ENCODE measurements at places on chromosomes 2 and 18.
A peak's percentile ranks its signal among the peaks of the same experiment; 100 is the strongest.

DNA sequence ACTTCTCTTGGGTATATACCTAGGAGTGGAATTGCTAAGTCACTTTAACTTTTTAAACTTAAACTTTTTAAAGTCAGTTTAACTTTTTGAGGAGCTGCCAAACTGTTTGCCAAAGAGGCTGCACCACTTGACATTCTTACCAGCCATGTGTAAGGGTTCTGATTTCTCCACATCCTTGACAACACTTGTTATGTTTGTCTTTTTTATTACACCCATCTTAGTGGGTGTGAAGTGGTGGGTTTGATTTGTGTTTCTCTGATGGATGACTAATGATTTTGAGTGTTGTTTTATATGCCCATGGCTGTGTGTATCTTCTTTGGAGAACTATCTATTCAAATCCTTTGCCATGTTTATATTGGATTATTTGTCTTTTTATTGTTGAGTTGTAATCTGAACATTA, 13.6 kb downstream of the ASAP2 start:
- no peak for DNase-seq

GRCh38 chr18:53417003-53417402, 807.5 kb downstream of the MBD2 start:
- no peak for DNase-seq

DNA sequence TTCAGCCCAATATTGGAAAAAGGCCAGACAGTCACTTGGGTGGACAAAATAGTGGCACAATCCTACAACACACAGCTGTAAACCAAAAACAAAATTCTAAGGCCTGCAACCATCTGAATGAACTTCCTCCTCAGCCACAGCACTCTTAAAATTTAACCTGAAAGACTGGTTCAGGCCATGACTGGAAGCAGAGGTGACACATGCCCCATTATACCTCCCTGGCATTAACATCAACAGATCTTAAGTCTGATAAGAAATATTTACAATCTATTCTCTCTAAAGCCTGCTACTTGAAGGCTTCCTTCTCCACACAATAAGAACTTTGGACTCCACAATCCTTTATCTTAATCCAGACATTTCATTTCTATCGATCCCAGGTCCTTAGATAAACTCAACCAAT, 192.4 kb upstream of the LRP1B start:
- no peak for DNase-seq

GRCh38 chr2:169361706-169362117, 622 bp downstream of the LRP2 start:
- peak; percentile 19 for DNase-seq

DNA sequence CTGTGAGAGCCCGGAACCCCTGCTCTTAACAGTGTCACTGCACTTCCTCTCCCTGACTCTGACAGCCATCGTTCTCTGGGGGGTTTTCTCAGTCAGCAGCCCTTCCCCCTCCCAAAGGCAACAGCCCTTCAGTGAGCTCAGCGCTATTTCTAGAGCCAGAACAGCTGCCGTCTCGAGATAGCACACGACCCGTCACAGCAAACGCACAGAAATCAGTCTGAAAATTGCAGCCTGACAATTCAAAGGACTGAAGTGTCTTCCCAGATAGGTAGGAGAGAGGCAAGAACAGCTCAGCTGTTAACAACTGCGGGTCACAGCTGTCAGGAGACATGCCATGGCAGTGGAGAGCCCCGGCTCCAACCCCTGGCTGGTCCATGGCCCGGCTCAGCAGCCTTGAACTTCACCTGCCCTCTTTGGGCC, 45.4 kb downstream of the ST8SIA5 start:
- no peak for DNase-seq
